ENCODE measurements at places on chromosomes 3 and 15.

DNA sequence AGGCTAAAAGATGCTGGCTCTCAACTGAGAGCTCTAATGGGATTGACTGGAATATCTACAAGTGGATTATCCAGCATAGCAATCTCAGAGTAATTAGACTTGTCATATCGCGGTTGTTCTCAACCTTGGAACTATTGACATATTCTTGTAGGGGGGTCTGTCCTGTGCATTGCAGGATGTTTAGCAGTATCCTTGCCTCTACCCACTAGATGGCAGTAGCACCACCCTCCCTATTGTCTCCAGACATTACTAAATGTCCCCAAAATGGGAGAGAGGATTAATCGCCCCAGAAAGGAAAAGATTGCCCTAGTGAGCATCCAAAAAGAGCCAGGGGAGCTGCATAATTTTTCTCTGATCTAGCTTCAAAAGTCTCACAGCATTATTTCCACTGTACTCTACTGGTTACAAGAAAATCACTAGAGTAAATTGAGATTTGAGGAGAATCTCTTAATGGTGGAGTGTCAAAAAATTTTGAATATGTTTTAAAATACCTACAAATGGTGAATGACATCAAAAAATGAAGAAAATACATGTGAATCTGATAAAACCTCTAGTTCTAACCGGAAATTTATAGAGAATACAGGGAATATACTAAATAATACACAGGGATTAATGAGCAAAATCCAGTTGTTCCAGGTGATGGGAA is 388.2 kb upstream of the AGTR1 start:
- no peak for DNase-seq

DNA sequence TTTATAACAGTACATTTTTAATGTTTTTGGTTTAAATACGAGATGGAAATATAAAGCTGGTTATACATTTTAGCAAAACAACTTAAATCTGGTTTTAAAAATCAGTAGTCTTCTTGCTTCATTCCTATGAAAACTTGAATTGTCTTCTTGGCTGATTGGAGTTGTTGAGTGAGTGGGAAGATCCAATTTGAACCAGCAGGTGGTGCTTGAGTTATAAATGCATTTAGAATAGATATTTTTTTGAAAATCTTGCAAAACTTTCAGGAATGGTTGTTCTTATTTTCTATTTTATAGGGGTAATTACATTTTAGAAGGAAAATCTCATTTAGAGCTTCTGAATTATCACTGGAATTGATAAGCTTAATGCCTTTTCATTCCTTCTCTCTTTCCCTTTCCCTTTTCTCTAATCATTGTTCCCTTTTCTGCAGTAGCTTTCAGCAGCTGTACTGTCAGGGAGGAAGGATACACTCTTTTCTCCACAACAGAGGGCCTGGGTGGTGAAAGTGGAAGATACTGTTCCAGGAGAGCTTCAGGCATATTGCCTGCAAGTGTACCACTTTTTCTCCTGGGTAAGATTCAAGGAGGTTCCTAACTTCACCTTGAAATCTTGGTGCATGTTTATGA is 335.6 kb downstream of the NLGN1 start:
- no peak for DNase-seq

DNA sequence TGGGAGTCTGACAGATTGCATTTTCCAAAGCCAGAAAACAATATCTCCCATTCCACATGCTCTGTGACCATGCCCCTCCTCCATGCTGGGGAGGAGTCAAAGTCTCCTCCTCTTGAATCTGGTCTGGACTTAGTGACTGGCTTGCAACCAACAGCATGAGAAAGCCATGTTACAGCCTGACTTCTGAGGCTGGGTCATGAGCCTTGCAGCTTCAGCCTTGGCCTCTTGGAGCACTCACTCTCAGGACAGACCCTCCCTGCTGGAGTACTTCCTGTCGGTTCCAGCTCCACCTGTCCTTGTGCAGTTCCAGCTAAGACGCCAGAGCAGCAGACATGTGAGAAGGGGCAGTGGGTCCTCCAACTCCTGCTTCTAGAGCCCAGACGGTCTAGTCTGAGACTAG is 49.7 kb upstream of the RBSN start:
- no peak for DNase-seq

- no peak for DNase-seq
Measured at GRCh38 chr15:88121968-88122530, 134.5 kb downstream of the NTRK3 start.

DNA sequence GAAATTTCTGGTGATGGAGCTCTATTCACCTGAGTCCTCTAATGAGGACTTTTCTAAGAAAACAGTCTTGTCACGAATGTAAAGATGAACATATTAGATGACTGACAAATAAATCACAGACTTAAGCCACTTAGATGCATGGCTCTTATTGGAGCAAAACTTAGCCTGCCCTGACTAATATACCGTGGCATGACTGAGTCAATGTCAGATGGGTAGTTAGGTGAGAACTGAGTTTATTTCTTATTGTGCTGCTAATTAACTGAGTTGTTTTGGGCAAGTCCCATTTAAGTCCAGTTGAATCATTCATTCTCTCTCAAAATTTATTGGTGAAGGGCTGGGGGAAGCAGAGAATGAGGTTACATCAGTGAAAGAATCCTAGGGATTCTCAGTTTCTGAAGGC is 459.8 kb downstream of the MCTP2 start:
- no peak for DNase-seq

- DNase-seq, result no peak
Measured at GRCh38 chr3:23826382-23827064, 20.8 kb downstream of the UBE2E1 start.

DNA sequence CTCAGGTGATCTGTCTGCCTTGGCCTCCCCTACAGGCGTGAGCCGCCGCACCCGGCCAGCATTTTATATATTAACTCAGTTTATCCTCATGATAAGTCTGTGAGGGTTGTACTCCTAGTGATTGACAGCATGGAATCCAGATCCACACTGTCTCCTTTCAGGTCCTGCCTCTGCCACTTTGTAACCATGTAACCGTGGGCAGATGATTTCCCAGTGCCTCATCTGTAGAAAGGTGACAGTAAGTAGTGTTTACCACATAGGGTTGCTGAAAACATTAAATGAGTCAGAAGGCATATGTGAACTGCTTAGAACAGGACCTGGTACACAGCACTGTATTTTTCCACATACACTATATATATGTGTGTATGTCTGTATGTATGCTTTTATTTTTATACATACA is 2.4 kb downstream of the FYTTD1 start:
- no peak for DNase-seq

DNA sequence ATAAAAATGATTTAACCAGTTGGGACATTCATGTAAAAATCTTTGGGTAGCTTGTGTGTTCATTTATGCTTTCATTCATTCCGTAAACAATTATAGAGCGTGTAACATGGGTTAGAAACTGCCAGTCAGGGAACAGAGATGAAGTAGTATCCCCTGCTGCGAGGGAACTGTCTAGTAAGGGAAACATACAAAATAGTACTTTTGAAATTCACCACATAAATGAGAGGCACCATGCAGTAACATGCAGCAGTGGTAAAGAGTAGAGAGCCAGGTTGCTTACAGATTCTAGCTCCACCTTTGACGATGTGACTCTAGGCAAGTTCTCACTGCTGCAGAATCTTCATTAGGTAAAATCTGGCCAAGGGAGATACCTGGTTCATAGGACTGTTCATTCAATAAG is 938 bp downstream of the DZIP3 start:
- DNase-seq, result no peak

DNA sequence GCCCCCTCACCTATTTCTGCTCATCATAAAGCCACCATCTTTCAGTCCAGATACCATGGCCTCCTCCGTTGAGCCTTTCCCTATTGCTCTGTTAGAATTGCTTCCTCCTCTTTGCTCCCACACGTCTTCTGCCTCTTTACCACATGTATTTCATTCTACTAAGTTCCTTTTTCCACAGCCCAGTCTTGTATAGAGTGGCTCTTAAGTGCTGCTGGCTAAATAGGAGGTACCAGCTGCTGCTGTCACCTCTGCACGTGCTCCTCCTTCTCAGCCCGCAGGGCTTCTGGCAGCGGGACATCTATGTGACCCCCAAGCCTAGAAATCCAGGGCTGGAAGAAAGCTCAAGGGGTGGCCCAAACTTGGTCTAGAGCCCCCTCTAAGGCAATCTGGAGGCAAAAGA is 38.8 kb upstream of the PLXND1 start:
- DNase-seq, result no peak

- no peak for DNase-seq
Measured at GRCh38 chr3:47108546-47108945, 55.4 kb downstream of the SETD2 start.

GRCh38 chr15:41416128-41416741 is 660 bp upstream of the RTF1 start:
- DNase-seq, result no peak

DNA sequence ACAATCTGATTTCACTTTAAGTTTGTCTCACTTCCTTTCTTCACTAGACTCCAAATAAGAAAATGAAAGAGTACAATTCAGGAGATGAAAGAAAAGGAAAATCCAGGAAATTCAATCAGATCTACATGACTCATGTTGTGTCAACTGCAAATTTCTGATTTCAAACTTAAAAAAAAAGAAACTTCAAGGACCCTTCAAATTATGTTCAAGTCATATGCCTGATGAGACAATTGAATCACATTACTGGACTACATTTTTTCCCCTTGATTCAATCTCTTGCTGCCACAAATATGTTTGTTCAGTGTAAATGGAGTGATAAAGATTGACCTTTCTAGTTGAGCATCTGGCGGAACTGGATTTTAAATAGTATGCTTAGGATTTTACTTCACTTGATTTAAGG is 37.4 kb downstream of the FRMD5 start:
- no peak for DNase-seq

DNA sequence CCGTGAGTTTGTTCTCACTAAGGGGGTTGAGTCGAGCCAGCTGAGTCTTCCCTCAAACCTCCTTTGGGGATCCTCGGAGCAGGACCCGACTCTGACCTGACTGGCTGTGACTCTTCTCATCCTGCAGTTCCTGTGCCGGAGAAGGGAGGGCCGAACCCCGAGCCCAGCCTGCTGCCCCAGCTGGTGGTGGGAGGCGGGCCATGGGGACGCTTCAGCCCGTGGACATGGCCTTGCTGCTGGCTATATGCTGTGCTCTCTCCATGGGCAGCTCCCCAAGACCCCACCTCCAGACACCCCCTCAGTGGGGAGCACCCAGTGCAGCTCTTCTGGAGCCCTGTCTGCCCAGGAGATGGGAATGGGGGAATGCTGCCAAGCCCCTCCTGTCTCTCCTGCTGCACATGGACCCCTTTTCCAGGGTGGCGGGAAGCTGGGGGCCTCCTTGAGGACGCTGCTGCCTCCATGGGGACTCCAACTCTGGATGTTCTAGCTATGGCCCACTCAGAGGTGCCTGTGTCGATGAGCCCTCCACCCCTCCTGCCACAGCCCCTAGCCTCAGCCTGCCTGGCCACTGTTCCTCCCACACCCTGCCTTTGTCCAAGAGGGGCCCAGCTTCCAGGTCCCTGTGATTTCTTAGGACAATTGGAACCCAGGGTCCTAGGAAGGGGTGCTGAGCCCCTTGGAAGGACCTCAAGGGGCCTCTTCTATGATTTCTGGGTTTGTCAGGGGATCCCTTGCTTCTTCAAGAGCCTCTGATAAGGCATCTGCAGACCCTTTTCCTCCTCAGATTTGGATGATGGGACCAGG is 12.8 kb downstream of the C15orf39 start:
- DNase-seq, result no peak

- DNase-seq, result no peak
Measured at GRCh38 chr3:182606905-182607504, 186.3 kb upstream of the ATP11B start.

DNA sequence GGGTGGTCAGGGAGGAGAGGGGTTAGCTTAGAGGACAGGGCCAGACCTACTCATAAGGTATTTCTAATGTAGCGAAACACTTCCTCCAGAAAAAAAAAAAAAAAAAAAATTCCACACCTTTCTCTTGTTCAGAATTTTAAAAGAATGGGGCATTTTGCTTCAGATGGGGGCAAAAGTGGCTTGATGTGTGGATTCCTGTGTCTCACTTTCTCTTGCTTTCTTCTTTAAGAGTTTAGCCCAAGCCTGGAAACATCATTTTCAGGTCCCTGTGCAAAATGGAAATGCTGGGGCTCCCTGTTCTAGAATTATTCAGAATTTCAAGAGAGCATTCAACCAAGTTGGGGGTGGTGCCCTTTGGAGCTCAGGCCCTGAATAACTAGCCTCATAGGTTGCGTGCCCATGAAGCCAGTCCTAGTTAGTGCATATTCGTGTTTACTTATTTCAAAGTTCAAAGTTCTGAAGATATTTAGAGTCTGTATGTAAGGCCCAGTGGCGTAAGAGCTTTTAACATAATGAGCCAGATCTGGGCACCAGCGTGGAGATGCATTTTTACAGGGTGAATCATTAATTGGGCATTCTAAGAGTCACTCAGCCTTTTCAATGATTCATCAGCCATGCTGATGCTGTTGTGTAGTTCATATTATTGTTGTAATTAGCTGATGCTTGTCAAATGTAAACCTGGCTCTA is 104.5 kb downstream of the RPLP1 start:
- no peak for DNase-seq

DNA sequence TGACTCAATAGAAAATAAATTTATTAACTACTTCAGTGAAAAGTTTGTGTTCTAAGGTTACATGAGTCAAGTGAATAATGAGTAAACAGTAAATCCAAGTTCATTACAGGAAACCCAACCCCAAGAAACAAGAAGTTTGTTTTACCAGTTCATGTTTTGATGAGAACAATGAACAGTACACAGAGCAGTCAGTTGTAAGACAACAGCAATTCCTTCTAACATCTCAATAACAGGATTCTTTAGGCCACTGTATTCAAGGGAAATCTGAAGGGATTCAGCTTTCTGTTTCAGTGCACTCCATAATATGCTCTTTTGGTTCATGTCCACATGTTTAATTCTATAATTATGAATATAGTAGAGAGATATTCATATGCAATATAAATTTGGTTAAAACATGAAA is 18.4 kb downstream of the ATR start:
- DNase-seq, result no peak

DNA sequence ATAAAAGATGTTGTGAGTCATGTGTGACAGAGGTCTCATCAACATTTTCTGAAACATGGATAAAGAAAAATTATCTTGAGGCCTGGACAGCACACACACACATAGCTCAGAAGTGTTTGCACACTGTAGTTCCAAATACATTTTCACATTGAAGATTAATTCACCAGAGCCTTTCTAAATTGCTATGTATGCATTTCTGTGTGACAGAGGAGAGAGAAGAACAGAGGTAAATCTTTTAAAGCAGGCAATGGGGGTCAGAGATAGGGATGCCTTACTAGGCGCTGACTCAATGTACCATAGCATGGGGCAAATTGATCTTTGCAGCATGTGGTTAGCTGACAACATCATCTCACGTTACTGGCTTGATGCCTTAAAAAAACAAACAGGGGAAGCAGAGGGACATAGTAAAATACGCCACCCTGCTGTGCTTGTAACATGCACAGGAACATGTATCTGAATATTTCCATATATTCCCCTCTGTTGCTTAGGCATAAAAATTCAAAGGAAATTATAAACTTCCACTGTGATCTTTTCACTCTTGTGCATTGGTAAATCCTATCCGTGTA is 7.7 kb downstream of the POU1F1 start:
- no peak for DNase-seq
